Globus pallidus (tissue), 1 donor: ENCODE measurements at places on chromosomes 4 and X.

DNA sequence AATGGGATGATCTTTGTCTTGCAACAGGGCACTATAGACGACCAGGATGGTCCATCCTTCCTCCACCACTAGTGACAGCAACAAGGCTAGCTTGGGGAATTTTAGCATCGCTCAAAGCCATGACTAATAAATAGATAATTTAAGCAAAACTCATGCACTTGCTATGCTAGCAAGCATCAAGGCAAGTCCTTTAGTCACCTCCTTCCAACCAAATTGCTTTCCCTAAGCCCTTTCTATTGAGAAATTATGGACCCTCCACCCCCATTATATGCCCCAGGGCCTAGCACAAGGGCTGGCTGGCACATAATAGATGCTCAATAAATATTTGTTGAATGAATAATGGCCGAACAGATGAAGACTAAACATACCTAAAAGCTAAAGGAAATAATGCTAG lies 28.6 kb downstream of the SLC16A2 start:
- no peak for DNase-seq

- DNase-seq: no peak
Measured at GRCh38 chrX:132088864-132089263, 39.0 kb downstream of the FRMD7 start.

DNA sequence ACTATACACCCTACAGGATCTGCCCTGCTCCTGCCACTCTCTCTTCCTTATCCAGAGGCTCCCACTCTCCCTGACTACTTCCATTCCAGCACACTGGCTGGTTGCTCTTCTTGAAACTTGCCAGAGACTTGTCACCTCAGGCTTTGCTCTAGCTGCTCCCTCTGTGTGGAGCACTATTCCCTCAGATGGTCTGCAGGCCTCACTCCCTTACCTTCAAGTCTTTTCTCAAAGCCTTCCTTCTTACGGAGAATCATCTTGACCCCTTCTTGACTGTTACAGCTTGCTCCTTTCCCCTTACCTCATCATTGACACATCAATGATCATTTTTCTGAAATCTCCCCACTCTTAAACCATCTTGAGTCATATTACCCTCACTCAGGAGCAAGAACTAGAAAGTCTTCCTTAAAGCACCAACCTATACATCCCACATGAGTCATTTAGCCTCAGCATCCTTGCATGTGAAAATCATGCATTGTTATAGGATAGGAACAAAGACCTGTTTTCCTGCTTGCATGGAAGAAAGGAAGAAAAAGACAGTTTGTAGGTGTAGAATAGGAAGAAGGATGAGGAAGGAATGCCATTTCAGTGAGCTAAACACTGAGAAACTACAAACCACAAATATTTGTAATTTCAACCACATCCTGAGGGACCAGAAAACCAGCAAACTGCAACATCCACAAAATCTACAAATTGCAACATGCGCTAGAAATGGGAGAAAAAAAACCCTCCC lies 55.7 kb downstream of the ANTXR2 start:
- DNase-seq: no peak

- no peak for DNase-seq
Measured at GRCh38 chrX:68186552-68187262, 246.6 kb downstream of the OPHN1 start.

DNA sequence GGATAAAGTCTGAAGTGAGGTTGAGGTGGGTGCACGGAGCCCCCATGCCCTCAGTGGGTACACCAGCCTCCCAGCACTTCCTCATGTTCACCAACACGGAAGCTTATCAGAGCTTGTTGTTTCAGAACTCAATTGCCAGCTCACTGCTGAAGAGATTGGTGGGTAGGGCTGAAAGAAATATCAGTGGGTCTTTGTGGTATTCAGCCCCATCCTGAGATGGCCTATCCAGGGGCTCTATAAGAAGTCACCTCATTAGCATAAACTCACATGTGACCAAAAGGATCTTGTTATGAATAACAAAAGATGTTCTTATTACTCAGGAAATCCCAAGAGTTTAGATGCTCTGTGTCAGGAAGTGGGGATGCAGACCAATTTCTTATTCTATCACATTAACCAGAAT lies 177.3 kb downstream of the ARHGAP10 start:
- DNase-seq: no peak

- no peak for DNase-seq
Measured at GRCh38 chrX:130014356-130014755, 31.9 kb downstream of the BCORL1 start.

- no peak for DNase-seq
Measured at GRCh38 chr4:130608121-130608520, 1512.2 kb downstream of the C4orf33 start.

DNA sequence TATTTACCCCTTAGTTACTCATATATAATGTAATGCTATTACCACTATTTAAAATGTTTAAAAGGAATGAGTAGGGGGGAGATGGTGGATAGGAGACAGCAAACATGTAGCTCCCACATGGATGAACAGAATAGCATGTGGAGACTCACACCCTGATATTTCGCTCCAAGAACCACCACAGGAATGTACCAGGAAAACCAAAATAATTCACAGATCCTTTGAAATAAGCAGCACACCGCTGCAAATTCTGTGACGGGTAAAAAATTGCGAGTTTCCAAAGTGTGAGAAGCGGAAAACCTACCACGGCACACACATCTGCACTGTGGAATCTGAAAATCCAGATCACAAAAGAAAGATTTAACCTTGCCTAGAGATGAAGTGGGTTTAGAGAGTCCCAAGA lies 428.2 kb downstream of the TLL1 start:
- DNase-seq: no peak

DNA sequence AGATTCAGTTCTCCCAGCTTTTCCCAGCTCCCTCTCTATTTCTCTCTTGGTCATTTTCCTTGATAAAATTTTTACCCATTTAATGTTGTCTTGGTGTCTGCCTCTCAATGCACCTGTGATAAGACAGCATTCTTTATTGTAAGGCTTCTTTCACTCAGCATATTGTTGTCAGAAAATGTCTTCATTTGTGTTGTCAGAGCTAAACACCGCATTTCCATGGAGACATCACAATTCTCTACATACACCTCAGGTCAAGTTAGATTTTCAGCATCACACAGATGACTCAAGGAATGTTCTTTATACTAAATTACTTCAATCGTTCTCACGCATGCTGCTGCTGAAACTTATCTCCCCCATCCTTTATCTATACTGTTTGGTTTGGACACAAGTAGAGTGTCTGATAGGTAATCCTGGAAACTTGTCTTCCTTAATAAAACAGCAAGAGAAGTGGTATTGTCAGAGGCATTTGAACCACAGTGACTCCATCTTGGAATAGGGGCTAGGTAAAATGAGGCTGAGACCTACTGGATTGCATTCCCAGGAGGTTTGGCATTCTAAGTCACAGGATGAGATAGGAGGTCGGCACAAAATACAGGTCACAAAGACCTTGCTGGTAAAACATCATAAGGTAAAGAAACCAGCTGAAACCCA lies 41.3 kb upstream of the EFHC2 start:
- no peak for DNase-seq

DNA sequence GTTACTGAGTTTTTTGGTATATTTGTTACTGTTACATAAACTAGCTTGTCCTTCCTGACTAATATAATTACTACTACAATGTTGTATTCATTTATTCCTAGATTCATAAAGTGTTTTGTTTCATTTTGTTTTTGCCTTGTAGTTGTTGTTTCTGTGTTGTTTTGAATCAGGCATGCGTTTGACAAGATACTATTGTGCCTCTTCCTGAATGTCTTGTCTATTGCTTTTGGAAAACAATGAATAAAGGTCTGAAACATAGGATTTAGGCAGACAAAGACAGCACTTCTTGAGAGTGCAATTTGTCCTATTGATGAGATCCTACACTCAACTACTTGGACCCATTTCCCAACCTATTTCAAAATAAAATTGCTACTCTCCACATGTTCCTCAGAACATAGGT lies 630.4 kb upstream of the BOD1L1 start:
- DNase-seq: peak; percentile 55

DNA sequence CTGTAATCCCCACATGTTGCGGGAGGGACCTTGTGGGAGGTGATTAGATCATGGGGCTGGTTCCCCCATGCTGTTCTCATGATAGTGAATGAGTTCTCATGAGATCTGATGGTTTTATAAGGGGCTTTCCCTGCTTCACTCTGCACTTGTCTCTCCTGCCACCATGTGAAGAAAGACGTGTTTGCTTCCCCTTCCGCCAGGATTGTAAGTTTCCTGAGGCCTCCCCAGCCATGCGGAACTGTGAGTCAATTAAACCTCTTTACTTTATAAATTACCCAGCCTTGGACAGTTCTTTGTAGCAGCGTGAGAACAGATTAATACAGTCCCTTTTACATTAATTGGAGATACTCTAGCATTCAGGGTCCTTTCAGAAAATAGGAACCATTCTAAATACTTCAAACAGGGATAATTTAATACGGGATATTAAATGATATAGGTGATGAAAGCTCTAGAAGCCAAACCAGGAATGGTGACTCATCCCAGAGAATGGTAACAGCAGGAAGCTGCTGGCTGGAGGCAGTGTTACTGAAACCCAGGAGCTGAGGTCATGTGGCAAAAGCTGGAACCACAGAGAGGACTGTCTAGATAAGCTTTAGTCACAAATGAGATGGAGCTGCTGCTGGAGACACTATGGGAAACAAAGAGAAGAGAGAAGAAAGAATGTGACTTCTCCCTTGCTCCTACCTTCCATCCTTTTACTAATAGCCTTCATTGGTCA lies 57.3 kb downstream of the GSTCD start:
- DNase-seq: no peak

DNA sequence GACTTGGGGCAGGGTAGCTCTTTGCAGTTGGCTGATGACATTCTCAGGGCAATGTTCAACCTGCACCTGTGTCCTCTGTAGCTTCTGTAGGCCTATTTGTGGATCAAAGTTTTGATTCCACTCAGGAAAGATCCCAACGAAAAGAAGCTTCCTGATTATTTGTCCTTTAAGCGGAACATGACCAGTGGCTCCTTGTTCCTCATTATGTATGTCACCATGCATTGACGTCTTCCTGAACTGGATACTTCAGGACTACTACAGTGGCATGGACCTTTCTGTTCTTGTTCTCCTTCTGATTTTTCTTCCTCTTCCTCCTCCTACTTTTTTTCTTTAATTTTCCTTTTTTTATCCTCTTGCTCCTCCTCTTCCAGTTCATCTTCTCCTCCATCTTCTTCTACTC lies 62.4 kb downstream of the NBDY start:
- DNase-seq: no peak
